Naive B cell (primary cell): ENCODE measurements at places on chromosomes 2 and 18. TPM values are rescaled to one million over a fixed set of nuclear protein-coding genes. Genes with fewer than 3 reads are reported as not detected.
A peak's percentile ranks its signal among the peaks of the same experiment; 100 is the strongest.

DNA sequence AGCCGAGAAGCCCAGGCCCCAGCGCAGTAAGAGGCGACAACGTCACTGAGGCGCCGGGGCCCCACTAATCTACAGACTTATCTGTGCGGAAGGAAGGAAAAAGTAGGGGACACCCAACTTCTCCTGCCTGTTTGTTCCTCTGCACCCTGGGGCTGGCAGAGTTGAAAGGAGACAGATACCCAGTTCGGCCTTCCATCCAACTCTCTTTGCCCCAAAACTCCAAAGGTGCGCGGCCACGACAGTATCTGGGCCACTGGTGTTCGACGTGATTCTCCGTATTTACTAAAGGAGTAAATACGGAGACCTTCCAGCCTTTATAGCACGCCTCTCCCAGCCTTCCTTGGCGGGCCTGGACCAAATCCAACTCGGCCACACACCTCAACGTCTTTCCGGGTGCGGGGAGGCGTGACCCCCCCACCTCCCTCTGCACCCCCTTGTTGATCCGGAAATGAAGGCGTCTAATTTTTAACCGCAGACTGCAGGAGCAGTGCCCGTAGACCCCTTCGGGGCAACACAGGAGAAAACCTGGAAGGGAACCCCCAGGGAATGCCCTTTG is 1.6 kb downstream of the SMAD7 start:
- H3K36me3 ChIP-seq = no peaks in the 10 kb centered on the region
- peak overlapping the region; percentile 92 for H3K4me3 ChIP-seq
- H3K4me1 ChIP-seq = peaks cover 32% of the 10 kb centered on the region

GRCh38 chr18:44737623-44738022 is 56.9 kb downstream of the SETBP1 start:
- peaks cover 23% of the 10 kb centered on the region for H3K36me3 ChIP-seq
- no peak overlapping the region for H3K27ac ChIP-seq
- H3K4me1 ChIP-seq = peaks cover 75% of the 10 kb centered on the region
- DNase-seq = no peak

ALPI gene
- polyA plus RNA-seq = not detected

RBMS1 gene
- 44.7 TPM for polyA plus RNA-seq

UGP2 gene
- polyA plus RNA-seq = 116 TPM

DNA sequence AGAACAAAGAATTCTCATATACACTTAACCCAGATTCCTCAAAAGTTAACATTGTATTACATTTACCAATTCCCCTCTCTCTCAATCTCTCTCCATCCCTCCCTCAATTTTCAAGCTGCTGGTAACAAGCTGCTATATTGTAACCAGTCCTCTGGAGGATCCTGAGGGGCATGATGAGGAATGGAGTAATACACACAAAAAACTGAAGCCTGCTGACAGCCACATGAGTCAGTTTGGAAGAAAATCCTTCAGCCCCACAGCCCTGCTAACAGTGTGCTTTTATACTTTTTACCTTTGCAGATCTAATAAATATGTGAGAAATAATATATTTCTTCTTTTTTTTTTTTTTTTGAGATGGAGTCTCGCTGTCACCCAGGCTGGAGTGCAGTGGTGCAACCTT is 165.7 kb upstream of the RAB12 start:
- H3K27me3 ChIP-seq = peaks cover 16% of the 10 kb centered on the region
- H3K27ac ChIP-seq = no peak overlapping the region
- H3K4me1 ChIP-seq = no peaks in the 10 kb centered on the region
- H3K36me3 ChIP-seq = no peaks in the 10 kb centered on the region
- no peak for DNase-seq
- H3K4me3 ChIP-seq = no peak overlapping the region

MRPL44 gene
- 35.6 TPM for polyA plus RNA-seq

- no peaks in the 10 kb centered on the region for H3K27me3 ChIP-seq
- peaks cover 3% of the 10 kb centered on the region for H3K4me1 ChIP-seq
These were observed 77.5 kb downstream of the EPHA4 start for GRCh38 chr2:221494556-221494955.

ASAP2 gene
- polyA plus RNA-seq = not detected

GPR45 gene
- not detected for polyA plus RNA-seq

- H3K4me3 ChIP-seq = no peak overlapping the region
- no peak for DNase-seq
- peaks cover 4% of the 10 kb centered on the region for H3K4me1 ChIP-seq
- H3K27ac ChIP-seq = no peak overlapping the region
- H3K36me3 ChIP-seq = no peaks in the 10 kb centered on the region
These were observed 15.5 kb downstream of the IL1F10 start for GRCh38 chr2:113083296-113083695.

DNA sequence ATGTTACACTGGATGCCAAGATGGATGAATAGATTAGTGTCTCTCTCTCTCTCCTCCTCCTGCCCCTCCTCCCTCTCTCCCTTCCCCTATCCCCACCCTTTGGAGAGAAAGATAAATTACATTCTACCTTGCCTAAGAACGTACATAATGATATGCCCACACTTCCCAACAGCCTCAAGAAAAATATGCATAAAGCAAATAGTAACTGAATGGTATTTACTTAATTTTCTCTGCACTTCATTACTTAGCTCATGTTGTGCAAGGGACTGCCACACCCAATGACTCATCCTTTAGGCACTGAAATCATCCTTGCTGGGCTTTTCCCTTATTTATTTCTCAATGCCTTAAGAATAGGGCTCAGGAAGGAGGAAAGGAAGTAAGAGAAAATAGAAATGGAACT is 137.3 kb upstream of the PID1 start:
- peak overlapping the region; percentile 13 for H3K27ac ChIP-seq
- H3K27me3 ChIP-seq = no peaks in the 10 kb centered on the region
- H3K36me3 ChIP-seq = no peaks in the 10 kb centered on the region
- H3K4me3 ChIP-seq = no peak overlapping the region
- H3K4me1 ChIP-seq = no peaks in the 10 kb centered on the region

AGFG1 gene
- 38.5 TPM for polyA plus RNA-seq

DNA sequence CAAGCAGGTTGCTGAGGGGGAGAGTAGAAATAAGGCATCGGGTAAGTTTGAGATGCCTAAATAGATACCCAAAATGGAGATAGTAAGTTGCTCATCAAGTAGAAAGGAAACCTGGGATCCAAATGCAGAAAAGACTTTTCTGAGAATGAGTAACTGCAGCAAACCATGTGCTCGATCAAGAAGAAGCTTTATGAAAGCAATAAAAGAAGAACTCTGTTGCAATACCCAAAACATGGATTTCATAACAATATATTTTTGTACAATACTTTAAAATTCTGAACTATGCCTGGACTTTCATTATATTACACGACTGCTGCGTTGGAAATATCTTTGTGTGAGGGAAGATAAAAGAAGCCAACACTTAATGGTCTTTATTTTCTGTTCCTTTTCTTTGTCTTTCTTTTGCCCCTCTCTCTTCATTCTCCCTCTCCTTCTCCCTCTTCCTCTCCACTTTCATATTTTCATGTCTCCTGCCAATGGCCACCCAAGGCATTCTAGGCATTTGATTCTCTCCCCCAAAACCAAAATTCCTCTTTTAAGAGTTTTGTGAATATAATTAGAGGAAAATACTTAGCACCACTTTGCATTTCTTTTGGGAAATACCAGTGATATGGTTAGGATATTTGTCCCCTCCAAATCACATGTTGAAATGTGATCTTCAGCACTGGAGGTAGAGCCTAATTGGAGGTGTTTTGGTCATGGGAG is 257.6 kb downstream of the MREG start:
- H3K27ac ChIP-seq = no peak overlapping the region
- no peaks in the 10 kb centered on the region for H3K36me3 ChIP-seq
- no peak for DNase-seq
- no peak overlapping the region for H3K4me3 ChIP-seq

DNA sequence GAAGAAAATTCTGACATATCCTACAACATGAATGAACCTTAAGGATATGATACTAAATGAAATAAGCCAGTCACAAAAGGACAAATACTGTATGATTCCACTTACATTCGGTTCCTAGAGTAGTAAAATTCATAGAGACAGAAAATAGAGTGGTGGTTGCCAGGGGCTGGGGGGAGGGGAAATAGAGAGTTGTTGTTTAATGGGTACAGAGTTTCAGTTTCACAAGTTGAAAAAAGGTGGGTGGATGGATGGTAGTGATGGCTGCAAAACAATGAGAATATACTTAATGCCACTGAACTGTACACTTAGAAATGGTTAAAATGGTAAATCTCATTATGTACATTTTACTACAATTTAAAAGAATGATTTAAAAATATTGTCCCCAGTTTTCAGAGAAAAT is 53.3 kb upstream of the NFU1 start:
- peaks cover 7% of the 10 kb centered on the region for H3K4me1 ChIP-seq
- H3K4me3 ChIP-seq = no peak overlapping the region
- no peaks in the 10 kb centered on the region for H3K27me3 ChIP-seq

GRCh38 chr2:126778561-126779501 is 119.9 kb upstream of the TEX51 start:
- no peak for DNase-seq
- no peaks in the 10 kb centered on the region for H3K36me3 ChIP-seq
- H3K4me1 ChIP-seq = peaks cover 12% of the 10 kb centered on the region

GRCh38 chr2:69168950-69169654 is 156.1 kb downstream of the ANTXR1 start:
- H3K27ac ChIP-seq = no peak overlapping the region
- DNase-seq = no peak
- H3K36me3 ChIP-seq = no peaks in the 10 kb centered on the region

GRCh38 chr2:62071760-62072680 is 123.9 kb upstream of the B3GNT2 start:
- H3K4me1 ChIP-seq = peaks cover 4% of the 10 kb centered on the region
- no peaks in the 10 kb centered on the region for H3K27me3 ChIP-seq
- no peak for DNase-seq
- H3K27ac ChIP-seq = no peak overlapping the region
- no peak overlapping the region for H3K4me3 ChIP-seq

CYP27A1 gene
- polyA plus RNA-seq = 0.17 TPM

SIX3 gene
- not detected for polyA plus RNA-seq

GRCh38 chr2:71891155-71891554 is 256.5 kb downstream of the CYP26B1 start:
- peaks cover 5% of the 10 kb centered on the region for H3K27me3 ChIP-seq
- no peak overlapping the region for H3K27ac ChIP-seq
- H3K4me3 ChIP-seq = no peak overlapping the region
- no peak for DNase-seq
- no peaks in the 10 kb centered on the region for H3K4me1 ChIP-seq

DNA sequence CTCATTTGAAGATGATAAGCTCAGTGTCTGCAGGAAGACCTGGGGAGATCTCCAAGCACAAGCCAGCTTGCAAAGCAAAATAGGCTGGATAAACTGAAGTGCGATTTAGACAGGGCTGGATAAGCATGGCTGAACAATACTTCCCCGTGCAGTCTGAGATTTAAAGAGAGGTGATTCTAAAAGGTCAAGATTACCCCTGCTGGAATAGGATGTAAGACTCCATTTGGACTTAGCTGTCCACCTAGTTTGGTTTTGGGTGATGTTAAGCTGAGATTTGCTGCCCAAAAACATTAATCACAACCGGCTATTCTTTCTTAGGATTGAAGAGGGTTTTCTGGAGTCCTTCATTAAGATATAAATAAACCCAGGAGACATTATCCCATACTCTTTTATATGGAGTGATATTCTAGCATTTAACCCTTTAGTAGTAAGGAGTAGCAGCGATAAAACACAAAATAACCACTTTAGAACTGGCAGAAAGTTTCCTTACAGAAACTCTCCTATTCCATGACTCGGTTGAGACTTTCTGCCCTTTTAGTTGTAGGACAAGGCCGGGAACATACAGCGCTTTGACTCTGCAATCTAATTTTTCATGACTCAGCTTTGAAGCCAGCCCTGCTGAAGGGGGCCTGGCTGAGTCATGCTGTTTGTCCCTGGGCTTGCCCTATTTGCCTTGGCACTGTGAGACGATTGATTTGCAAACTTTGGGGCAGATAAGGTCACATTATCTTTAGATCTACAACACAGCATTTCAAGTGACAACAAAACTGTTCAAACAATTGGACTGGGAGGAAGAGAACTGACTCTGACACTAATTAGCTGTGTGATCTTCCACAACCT is 238.2 kb downstream of the GCA start:
- DNase-seq = no peak
- H3K27me3 ChIP-seq = no peaks in the 10 kb centered on the region
- no peaks in the 10 kb centered on the region for H3K36me3 ChIP-seq
- H3K4me3 ChIP-seq = no peak overlapping the region

CABYR gene
- 5.4 TPM for polyA plus RNA-seq

DNA sequence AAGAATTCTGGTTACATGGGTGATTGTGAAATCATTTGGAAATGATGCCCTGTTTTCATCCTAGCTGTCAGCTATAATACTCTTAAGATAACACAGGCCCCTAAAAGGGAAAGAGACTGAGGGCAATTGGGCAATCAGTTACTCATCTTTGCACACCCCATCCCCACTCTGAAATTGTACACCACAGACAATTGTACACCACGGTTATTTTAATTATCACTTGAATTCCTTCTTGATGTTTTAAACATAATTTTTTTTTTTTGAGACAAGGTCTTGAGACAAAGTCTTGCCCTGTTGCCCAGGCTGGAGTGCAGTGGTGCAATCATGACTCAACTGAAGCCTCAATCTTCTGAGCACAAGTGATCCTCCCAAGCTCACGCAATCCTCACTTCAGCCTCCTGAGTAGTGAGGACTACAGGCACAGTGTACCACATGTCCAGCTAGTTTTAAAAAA is 862.4 kb upstream of the ACVR2A start:
- peaks cover 3% of the 10 kb centered on the region for H3K4me1 ChIP-seq
- H3K27ac ChIP-seq = no peak overlapping the region
- H3K27me3 ChIP-seq = no peaks in the 10 kb centered on the region
- no peak for DNase-seq

- no peaks in the 10 kb centered on the region for H3K27me3 ChIP-seq
- H3K36me3 ChIP-seq = no peaks in the 10 kb centered on the region
- H3K4me1 ChIP-seq = peaks cover 36% of the 10 kb centered on the region
- DNase-seq = peak; percentile 46
- H3K27ac ChIP-seq = no peak overlapping the region
These were observed 50.1 kb upstream of the LPIN2 start for GRCh38 chr18:3062798-3063680.

DNA sequence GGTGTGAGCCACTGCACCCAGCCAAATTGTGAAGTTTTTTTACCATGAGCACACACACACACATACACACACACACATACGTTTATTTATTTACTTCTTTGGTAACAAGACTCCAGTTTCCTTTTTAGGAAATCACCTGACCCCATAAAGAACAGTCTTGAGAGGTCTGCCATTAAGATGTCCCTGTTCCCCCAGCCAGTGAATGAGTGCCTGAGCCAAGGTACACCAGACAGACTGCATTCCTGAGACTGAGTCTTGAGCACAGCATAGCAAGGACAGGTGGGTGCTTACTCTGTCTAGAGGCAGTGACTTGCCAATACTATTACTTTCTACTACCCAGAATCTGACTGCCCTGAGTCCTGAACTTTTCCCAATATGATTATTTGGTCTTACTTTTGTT is 167.2 kb upstream of the SATB2 start:
- peaks cover 10% of the 10 kb centered on the region for H3K27me3 ChIP-seq
- no peaks in the 10 kb centered on the region for H3K36me3 ChIP-seq
- no peak overlapping the region for H3K4me3 ChIP-seq

GRCh38 chr2:179440642-179441251 is 176.1 kb upstream of the SESTD1 start:
- H3K36me3 ChIP-seq = no peaks in the 10 kb centered on the region
- DNase-seq = peak; percentile 40
- H3K27ac ChIP-seq = no peak overlapping the region
- H3K4me1 ChIP-seq = no peaks in the 10 kb centered on the region
- peaks cover 25% of the 10 kb centered on the region for H3K27me3 ChIP-seq
